Right lobe of liver (tissue), 6 donors: ENCODE measurements at places on chromosomes 7 and 10. TPM values are rescaled to one million over a fixed set of nuclear protein-coding genes. Genes with fewer than 3 reads are reported as not detected.

DNA sequence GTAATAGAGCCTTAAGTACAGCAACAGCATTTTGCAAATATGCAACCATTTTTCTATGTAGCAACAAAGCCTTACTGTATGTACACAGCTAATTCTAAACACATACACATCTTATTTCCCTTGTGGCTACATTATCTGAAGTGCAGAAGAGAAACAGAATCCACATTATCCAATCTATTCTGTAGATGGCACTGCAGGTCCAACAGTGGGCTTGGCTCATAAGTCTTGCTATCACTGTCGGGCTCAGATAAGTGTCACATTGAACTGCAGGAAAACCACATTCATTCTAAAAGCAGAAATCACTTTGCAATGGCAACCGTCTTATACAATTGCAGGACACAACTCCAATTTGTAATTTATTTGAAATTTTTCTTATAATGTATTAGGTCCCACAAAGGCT, 109.8 kb upstream of the NOBOX start:
- no peak for DNase-seq

Gene ADRB1
- total RNA-seq = 0.60 TPM

Gene ARHGAP22
- 0.22 TPM for total RNA-seq

Gene FBXO24
- 0.93 TPM for total RNA-seq

- no peak for DNase-seq
These were observed at the start of gene CALD1 for GRCh38 chr7:134778941-134779740. TSS of gene CALD1 (plus strand) at chr7:134779634. CDS start at chr7:134867734, 88,100 bp downstream.

Gene VSIR
- 9.6 TPM for total RNA-seq

DNA sequence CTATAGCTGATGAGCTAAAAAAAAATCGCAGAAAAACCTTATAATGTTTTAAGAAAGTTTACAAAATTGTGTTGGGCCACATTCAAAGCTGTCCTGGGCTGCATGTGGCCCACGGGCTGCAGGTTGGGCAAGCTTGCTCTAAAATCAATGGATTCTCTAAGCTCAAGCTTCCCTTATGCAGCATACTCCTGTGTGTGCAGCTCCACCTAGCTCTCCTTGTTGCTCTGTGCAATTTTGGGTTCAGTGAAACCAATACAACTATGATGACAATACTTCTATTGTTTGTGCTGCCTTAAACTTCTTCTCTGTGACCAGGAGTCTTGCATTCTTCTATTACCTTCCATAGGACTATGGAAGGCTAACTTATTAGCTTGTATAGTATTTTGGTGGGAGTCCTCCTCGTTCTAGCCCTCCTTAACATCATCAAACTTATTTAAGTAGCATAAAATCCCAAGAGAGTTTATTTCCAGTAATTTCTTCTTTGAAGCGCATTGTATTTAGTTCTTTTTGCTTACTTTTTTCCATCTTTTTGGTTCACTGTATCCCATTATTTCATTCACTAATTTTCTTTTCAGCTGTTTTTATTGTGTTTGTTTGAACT, 170.9 kb upstream of the SMIM30 start:
- no peak for DNase-seq

Gene CLEC2L
- total RNA-seq = not detected

DNA sequence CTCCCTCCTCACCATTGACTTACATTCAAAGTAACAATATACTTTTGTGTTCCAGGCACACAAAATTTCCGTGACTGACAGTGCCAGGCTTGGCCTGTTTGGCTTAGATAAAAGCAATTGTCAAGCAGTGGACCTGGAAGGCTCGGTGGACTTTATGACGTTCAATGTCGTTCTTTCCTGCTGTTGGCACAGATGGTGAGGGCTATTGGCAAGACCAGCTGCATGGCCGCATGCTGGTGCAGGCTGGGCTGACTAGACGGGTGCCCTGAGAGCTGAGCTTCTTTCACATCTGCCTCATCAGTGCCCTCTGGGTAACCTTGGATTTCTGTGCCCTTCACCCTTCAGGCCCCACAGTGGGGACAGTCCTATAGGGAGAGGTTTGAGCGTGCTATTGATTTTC, 45.2 kb downstream of the WIPF3 start:
- peak; percentile 81 for DNase-seq

GRCh38 chr7:134886353-134887057, 99.8 kb upstream of the AGBL3 start:
- DNase-seq = no peak

DNA sequence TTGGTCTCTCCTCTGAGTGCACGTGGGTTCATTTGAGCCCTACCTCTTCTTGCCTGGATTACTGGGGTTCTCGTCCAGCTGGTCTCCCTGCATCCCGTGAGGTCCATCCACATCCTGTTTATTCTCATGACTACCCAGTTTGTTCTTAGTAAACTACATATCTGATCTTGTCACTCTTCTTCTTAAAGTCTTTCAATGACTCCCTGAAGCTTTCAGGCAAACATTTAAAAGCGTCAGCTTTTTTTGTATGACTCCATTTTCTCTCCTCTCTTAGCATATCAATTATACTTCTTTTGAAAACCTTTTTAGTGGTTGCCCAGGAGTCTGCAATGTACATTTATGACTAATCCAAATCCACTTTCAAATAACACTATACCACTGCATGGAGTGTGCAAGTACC, 7.5 kb downstream of the SFXN2 start:
- DNase-seq = no peak

DNA sequence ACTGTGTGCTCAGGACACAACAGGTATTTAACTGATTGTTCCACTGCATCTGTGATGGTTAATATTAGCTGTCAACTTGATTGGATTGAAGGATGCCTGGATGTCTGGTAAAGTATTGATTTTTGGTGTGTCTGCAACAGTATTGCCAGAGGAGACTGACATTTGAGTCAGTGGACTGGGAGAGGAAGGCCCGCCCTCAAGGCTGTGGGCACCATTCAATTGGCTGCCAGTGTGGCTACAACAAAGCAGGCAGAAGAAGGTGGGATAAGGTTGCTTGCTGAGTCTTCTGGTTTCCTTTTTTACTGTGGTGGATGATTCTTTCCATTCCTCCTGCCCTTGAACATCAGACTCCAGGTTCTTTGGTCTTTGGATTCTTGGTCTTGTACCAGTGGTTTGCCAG, 137.1 kb upstream of the FAM13C start:
- DNase-seq = no peak

DNA sequence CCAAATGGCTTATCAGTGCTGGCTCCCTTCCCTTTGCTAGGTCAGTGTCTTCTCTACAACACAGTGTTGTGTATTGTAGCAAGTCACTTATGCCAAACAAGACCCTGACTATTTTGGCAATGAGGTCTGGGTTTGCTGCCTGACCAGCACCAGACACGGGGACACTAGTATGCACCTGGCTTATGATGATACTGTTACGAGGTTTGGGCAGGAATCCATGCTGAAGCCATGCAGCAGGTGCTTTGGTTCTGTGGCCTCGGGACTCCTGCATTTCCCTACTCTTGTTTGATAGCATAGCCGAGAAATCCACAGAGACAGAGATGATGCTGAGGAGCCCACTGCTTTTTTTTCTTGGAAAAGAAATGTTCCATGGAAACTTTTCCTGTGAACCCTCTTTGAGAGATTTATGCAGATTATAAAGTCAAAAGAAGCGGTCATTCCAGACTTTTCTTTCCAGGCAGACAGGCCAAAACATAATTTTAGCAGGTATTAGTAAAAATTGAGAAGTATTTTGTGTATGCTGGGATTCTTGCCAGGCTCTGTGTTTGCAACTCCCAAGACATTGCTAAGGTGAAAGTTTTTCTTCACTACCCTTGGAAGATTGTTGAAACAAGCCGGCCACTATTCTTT, 291.1 kb downstream of the BBS9 start:
- no peak for DNase-seq

DNA sequence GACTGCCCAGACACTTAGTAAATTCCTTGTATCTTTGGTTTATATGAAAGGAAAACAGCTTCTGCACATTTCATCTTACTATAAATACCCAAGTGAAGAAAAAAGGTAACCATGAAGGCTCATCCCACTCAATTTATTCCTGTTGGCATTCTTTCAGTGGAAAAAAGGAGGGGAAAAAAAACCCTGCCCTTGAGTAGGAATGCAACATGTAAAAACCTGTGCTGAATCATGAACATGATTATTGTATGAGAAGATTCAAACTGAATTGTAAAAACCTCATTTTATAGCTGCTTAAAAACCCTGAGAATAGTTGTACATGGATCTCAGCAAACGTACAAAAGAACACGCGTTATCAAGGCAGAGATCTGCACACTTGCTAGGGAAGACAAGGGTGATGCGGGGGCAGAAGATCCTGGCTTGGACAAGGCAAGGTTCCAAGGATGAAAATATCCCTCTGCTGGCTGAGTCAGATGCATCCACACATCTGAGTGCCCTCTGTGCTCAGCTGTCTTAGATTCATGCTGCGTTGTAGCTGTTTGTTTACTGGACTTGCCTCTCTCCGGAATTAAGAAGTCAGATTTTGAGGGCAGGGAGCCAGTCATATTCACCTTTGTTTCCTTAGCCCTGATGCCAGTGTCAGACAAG, 658.2 kb downstream of the PARD3 start:
- no peak for DNase-seq

Gene PDE1C
- total RNA-seq = not detected

GRCh38 chr10:79298403-79299244, 48.6 kb upstream of the PPIF start:
- no peak for DNase-seq

DNA sequence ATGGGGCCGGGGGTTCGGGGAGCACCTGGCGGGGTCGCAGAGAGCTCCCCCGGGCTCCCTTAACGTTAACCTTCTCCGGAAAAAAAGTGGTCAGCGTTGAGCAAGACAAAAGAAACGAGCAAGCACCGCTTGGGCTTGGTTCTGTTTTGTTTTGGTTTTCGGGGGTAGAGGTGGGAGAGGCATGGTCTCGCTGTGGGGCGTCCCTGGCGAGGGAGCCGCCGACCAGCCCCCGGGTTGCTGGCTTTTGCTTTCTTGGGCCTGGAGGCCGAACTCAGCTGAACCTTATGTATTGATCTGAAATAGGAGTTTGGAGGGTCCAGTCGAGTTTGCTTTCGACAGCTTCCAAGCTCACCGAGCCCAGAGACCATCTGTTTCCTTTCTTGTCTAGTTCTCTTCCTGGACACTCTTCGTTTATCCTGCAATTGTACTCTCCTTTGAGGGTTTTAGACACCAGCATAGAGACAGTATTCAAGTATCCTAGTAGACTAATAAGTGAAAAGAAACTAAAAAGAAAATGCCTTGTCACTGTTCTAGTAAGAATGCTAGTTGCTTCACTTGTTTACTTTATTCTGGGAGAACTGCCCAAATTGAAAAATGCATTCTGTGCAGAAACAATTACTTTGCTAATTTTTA, 980 bp downstream of the FHIP2A start:
- peak; percentile 41 for DNase-seq

GRCh38 chr10:13001041-13001886, at the start of gene CCDC3:
TSS of gene CCDC3 (minus strand) at chr10:13001713. CDS start at chr10:13001570, 143 bp downstream.
- DNase-seq = peak; percentile 31

DNA sequence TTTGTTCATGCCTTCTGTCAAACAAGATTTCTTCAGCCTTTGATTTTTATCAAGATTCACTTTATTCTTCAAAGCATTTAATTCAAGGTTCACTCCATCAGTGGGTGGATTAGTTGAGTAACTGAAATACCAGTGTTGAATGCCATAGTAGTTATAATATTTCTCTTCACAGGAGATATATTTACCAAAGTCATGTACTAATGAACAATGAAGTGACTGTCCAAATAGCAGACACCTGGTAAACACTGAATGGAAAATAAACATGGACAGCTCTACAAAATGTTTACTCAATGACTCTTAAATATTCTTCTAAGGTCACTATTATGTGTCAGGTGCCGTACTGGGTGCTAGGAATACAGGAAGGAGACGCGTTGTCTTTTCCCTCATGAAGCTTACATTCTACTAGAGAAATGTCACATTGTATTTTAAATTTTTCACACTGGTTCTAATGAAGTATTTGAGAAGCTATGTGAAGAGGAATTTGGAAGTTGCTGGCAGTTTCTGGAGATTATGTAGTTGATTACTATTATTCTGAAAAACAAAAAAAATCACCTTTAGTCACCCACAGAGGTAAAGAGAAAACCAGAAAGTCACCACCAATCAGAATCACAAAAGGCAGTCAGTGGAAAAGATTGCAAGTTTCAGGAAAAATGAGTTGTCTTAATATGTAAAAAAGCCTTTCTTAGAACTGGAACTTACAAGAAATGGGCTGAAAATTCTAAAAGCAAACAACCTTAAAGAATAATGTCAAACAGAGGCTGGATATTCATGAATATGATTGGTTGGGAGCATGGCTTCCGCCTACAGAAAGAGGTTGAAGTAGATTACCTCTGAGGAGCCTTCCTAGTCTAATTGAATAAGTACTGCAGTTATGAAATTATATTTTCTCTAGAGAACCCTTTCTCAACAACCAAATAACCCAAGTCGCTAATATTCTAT, 84.5 kb downstream of the RTKN2 start:
- DNase-seq = no peak

Gene OR13A1
- not detected for total RNA-seq

DNA sequence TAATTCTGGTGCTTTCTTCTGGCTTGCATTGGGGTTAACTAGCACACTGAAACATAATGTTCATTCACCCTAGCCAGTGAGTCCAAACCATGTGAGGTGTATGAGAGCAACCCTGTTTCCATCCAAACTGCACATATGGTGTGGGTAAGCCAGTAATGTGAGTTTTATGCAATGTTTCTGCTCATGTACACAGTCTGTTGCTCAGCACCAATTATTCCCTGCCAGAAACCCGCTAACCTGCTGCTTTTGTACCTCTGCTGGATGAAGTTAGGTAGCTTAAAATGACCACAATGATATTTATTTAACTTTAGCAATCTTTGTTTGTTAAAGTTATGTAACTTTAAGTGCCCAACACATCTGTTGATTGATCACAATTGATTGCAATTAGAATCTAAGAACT, 93.7 kb upstream of the RPA3 start:
- DNase-seq = peak; percentile 59

Gene OR2A7
- total RNA-seq = 2.6 TPM

DNA sequence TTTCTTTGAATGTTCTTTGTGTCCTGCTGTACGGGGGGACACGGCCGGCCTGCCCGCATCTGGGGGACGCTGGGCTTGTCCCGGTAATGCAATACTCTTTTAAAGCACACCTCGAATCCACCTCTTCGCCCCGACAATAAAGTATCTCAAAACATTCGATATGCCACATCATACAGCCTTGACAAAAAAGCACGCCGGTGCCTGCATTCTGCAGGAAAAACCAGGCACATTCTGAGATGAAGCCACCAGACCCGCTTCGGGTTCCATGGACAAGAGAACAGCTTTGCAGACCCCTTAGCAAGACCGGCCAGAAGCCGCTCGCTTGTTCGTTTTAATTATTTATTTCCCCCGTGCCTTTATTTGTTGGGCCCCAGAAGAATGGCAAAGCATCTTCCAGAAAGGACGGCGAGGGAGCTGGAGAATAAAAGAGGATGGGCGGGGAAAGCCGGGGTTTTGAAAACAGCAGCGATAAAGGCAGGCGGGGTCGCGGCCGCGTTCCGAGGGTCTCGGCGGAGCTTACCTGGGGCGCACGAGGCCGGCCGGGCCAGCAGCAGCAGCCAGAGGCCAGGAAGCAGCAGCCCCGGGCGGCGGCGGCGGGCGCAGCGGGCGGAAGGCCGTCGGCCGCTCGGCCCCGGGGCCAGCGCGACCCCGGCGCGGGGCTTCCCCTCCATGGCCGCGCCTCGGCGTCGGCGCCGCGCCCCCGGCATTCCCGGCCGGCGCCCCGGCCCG, 462 bp downstream of the KIAA1549 start:
- no peak for DNase-seq

GRCh38 chr10:91191584-91191919, 28.9 kb upstream of the PCGF5 start:
- DNase-seq = no peak

Gene MYL10
- total RNA-seq = not detected

Gene STK17A
- total RNA-seq = 10.7 TPM
